Upper lobe of right lung (tissue), 1 donor: ENCODE measurements at places on chromosomes 6 and 20.

- no peak for DNase-seq
Observed at GRCh38 chr6:101232961-101233360, 160.5 kb upstream of the GRIK2 start.

- DNase-seq: no peak
Observed at GRCh38 chr6:170289180-170289931, 1.5 kb downstream of the DLL1 start.

GRCh38 chr20:13878566-13878965 lies 93.7 kb downstream of the NDUFAF5 start:
- DNase-seq: no peak

DNA sequence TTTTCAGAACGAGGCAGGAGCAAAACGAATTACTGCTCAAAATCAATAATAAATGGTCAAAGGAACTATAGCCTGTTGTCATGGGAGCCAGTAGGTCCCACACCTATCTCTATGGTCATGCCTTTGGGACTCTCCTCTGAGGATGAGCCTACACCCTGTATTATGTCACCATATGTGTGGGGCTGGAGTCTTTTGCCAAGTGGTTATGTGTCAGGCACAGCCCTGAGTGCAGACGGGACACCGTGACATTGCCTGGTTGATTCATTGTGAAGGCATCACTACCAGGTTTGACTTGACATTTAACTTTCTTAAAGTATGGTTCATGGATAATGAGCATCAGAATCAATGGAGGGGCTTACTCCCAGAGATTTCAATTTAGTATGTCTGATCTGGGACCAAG lies 23.6 kb downstream of the BMP6 start:
- no peak for DNase-seq

DNA sequence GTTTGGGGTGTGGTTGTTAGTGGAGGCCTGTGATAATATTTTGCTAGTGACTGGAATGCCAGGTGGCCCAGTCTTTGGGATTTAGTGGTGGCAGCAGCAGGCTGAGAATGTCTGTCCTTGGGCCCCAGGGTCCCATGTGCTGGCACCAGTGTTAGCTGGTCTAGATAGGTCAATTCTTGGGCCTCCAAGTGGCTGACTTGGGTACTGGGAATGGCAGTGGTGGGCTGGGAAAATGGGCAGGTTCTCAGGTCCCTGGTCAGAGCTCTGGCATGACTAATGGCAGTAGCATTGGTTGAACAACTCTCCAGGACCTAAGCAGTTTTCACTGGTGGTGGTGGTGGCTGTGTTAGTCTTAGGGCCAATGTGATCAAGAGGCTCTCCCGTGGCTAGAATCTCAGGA lies 50.3 kb downstream of the OLIG3 start:
- DNase-seq: no peak

DNA sequence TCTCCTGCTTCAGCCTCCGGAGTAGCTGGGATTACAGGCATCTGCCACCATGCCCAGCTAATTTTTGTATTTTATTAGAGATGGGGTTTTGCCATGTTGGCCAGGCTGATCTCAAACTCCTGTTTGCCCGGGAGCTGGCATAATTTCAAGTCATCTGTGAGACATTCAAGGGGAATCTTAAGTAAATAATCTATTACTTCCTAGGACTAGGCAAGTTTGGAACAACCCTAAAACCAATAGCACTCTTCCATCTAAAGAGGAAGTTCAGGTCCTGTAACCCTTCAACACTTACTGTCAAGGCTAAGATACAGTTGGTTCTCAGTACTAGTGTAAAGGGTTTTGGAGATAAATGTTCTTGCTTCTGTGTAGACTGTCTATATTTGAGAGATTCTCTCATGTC lies 267.8 kb upstream of the IRAK1BP1 start:
- DNase-seq: no peak

GRCh38 chr6:39193201-39193791 lies 36.0 kb downstream of the KCNK5 start:
- no peak for DNase-seq

GRCh38 chr6:170522565-170523183 lies 30.4 kb downstream of the PSMB1 start:
- DNase-seq: no peak

GRCh38 chr6:22717915-22718314 lies 148.5 kb downstream of the HDGFL1 start:
- DNase-seq: no peak

GRCh38 chr6:161389756-161390155 lies 115.9 kb upstream of the AGPAT4 start:
- no peak for DNase-seq

DNA sequence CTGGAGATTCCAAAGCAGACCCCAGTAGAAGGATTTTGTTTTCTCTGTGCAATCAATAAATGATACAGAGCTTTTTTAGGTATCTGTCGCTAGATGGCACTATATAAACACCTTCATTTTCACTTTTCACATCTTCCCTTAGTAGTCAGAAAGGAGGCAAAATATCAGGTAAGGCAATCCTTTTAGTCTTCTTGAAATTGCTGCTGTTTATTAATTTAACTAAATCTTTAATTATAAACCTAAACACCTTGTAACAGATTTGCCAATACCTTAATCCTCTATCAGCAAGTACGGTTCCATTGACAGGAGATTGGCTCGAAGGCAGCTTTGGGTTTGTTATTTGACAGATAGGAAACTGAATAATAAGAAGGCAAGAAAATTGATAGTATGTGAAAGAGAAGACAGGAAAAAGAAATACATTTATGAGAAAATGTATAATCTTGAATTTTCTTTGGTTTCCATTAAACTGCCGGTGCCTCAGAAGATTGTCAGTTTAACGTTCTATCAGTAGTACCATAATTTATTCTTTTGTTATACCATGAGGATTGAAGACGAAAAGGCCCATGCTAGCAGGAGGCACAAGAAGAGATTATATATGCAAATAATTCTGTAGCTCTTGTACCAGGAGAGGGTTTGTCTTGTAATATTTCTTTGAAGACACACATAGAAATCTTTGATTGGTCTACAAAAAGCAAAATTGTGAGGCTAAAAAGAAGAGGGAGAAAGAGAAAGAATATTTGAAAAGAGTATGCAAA lies 23.5 kb upstream of the IBTK start:
- no peak for DNase-seq

GRCh38 chr6:56996401-56996800 lies 41.5 kb downstream of the BEND6 start:
- DNase-seq: no peak

DNA sequence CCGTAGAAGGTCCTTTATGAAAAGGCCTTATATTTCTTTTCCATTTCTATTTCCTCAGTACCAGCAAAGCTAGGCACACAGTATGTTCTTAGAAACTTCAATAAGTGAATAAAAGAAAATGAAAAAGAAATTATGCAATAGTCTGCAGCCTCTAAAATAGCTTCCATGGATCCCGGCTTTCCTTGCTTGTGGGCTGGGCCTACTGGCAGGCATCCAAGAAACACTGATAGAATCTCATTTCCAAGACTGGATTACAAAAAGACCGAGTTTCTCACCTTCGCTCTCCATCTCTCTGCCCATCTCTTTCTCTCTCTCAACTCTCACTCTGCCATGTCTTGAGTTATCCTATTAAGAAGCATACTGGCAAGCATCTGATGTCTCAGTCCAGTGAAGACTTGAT lies 187.5 kb upstream of the FKBP1C start:
- no peak for DNase-seq

GRCh38 chr6:168778201-168778600 lies 337.2 kb downstream of the SMOC2 start:
- DNase-seq: no peak

DNA sequence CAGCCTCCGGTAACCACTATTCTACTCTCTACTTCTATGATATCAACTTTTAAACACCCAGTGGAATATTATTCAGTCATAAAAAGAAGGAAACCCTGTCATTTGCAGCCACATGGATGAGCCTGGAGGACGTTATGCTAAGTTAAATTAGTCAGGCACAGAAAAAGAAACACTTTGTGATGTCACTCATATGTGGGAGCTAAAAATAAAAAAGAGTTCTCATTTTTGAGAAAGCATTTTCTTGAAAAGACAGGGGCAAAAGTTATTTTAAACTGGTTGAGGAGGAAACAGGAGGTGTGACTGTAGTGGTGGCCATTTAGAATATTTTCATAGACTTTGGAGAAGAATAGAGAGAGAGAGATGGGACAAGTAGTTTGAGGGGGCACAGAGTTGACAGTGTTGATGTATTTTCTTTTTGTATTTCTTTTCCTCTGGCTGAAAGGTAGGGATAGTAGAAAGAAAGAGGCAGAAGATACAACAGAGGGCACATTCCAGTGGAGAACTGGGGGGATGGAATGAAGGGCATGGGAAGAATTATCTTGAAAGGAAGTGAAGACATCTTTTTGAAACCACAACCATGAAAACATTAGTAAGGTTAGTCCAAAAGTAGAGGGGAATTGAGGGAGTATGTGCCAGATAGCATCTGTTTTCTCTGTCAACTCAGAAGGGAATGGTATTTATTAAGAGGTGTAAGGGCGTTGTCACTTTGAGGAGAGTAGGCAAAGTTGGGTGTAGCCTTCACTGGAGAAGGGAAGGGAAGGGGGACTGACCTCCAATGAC lies 181.3 kb upstream of the GMDS start:
- DNase-seq: no peak

- no peak for DNase-seq
Observed at GRCh38 chr6:53815381-53816119, 20.7 kb downstream of the LRRC1 start.

- DNase-seq: no peak
Observed at GRCh38 chr6:136184738-136185137, 65.4 kb downstream of the MTFR2 start.

DNA sequence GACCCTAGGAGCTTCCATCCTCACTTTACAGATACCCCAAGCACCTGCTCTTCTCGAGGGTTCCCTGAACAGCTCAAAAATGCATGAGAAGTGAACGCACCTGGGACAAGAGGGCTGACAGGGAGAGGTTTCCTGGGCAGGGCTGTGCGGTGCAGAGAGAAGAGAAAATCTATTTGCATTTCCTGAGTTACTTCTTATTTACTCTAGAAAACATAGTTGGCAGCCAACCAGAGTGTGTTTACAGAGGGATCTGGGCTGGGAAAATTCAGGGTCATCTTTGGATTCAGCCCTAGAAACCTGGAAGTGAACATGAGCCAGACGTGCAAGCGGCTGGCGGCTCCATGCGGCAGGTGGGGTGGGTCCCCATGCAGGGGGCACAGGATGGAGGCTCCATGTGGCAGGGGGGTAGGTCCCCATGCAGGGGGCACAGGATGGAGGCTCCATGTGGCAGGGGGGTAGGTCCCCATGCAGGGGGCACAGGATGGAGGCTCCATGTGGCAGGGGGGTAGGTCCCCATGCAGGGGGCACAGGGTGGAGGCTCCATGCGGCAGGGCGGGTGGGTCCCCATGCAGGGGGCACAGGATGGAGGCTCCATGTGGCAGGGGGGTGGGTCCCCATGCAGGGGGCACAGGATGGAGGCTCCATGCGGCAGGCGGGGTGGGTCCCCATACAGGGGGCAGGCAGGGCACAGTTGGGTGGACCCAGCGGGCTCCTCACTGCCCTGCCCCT lies 342.0 kb downstream of the TAF4 start:
- DNase-seq: no peak

GRCh38 chr20:47400685-47401084 lies 44.2 kb upstream of the ZMYND8 start:
- no peak for DNase-seq

GRCh38 chr20:15362849-15363248 lies 1025.4 kb upstream of the FLRT3 start:
- DNase-seq: no peak

- no peak for DNase-seq
Observed at GRCh38 chr6:2529211-2529719, 221.5 kb downstream of the MYLK4 start.

- DNase-seq: no peak
Observed at GRCh38 chr20:59518881-59519706, 85.2 kb upstream of the PHACTR3 start.

DNA sequence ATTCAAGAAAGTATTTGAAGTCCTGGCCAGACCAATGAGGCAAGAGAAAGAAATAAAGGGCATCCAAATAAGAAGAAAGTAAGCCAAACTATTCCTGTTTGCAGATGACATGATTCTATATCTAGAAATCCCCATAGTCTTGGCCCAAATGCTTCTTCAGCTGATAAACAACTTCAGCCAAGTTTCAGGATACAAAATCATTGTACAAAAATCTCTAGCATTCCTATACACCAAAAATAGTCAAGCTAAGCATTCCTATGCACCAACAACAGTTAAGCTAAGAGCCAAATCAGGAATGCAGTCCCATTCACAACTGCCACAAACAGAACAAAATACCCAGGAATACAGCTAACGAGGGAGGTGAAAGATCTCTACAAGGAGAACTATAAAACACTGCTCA lies 60.1 kb upstream of the PHIP start:
- DNase-seq: no peak
